ENCODE measurements at places on chromosomes 5 and 9.

GRCh38 chr5:90932052-90932699, 373.6 kb downstream of the ADGRV1 start:
- DNase-seq, result peak; percentile 54

DNA sequence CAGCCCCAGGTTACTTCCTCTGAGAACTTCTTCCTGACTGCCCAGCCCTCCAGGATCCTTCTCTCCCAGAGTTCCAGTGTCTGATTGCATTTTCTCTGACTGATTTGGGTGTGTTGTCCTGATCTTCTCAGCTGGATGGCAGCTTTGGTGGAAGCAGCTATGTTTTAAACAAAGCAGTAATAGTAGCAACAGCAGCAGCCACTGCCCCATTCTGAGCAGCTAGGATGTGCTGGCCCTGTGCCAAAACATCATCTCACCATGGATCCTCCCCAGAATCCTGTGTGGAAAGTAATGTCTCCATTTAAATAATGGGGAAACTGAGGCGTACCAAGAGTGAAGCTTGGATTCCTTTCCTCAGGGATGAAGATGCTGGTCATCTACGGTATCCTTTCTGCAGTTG, 46.4 kb upstream of the PSD2 start:
- no peak for DNase-seq

GRCh38 chr5:65696892-65697291, 25.0 kb downstream of the SGTB start:
- peak; percentile 55 for DNase-seq

DNA sequence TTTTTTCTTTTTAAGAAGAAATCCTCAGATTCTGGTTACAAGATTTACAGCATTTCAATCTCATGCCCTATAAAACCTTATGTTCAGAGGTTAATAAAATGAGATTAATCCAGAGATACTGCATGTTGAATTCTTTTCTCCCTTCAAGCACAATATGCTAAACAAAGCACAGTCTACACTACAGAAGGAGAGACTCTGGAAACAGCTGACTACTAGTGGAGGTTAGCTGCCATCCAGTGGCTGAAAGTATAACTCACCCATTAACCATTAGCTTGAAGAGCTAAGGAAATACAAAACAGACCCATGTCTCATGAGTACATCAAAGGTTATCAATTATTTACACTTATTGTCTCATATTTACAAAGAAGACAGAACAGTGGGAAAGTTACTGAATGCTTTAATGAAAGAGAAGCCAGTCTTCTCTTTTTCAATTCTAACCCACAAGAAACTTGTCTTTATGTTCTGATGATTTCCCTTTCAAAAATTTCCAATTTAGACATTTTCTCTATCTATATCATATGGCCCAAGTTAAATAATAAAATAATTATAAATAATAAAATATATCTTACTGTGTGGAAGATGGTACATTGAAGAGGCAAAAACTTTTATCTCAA, 12.7 kb upstream of the DNAH5 start:
- DNase-seq, result peak; percentile 92

- peak; percentile 80 for DNase-seq
Observed at GRCh38 chr5:108380531-108381349, 1.2 kb downstream of the FBXL17 start.

DNA sequence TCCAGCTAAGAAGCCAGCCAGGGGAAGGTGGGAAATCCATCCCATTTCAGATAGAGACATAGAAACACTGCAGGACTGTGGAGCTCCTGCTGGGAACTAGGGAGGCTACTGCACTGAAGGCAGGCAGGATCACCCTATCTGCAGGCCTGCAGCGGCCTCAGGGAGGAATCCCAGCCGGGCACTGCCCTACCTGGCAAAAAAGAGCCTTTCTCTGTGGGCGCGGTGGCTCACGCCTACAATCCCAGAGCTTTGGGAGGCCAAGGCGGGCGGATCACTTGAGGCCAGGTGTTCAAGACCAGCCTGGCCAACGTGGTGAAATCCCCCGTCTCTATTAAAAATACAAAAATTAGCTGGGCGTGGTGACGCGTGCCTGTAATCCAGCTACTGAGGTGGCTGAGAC, 71.4 kb upstream of the PHYKPL start:
- DNase-seq, result no peak

- no peak for DNase-seq
Observed at GRCh38 chr5:36253575-36253974, 11.8 kb upstream of the NADK2 start.

DNA sequence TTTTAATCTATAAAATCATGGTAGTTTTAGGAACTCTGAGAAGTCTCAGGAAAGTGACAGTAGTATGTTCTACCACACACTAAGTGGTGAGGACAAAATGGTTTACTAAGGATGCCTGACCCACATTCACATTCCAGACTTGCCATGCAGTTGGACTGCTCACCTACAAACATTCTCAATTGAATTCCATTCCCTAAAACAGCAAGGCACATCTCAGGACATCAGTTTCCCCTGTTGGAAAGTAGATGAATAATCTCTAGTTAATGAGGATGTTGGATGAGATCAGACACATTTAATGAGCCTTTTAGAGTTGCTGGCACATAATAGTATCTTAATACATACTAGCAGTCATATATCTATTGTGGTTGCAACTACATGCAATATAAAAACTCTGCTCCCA, 76.6 kb downstream of the ZNF618 start:
- no peak for DNase-seq

DNA sequence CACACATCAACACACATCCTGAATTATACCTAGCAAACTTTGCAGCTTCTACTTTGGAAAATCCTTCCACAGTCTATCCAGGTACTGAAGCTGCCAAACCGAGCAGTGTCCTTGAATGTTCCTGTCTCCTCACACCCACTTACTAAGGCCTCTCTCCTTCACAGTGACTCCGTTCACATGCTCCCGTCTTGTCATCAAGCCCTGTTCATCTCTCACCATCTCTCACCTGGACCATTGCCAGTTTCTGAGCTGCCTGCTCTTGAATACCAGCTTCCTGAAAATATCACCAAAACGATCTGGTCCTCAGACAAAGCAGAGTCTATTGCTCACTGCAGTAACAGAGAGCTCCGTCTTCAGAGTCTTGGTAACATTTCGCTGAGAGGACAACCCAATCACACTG, 57.4 kb downstream of the GCNT1 start:
- no peak for DNase-seq
